ENCODE measurements at places on chromosomes 6 and 20. TPM values are rescaled to one million over a fixed set of nuclear protein-coding genes. Genes with fewer than 3 reads are reported as not detected.

DNA sequence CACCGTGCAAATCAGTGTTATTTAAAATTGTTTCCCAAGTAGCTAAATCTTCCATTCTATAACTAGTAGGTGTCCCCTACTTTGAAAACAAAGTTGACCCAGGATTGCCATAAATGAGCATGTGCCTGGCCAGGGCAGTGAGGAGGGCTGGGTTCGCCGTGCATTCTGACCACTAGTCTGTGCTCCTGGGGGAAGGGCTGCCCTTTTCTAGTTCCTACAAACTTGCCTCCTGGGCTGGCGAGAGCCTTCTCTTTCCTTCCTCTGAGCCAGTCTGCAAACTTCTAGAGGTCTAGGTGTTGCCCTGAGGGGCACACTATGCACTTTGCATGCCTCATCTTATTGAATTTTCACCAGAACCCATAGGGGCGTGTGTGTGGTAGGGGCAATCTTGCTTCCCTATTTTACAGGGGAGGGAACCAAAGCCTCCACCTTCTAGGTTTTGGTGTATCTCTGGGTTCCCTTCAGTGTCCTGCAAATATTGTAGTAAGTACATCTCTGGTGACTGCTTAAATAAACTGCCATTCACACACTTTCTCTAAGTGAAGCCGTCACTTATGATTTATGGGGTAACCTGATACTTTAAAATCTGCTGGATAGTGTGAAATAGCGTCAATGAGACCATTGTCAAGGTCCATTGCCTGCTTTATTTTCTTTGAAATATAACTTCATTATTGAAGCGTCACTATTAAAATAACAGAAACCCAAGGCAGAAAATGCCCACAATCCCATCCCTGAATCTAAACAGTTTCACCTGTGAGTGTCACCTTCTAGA, 42.2 kb downstream of the CDH26 start:
- no peak for DNase-seq

DNA sequence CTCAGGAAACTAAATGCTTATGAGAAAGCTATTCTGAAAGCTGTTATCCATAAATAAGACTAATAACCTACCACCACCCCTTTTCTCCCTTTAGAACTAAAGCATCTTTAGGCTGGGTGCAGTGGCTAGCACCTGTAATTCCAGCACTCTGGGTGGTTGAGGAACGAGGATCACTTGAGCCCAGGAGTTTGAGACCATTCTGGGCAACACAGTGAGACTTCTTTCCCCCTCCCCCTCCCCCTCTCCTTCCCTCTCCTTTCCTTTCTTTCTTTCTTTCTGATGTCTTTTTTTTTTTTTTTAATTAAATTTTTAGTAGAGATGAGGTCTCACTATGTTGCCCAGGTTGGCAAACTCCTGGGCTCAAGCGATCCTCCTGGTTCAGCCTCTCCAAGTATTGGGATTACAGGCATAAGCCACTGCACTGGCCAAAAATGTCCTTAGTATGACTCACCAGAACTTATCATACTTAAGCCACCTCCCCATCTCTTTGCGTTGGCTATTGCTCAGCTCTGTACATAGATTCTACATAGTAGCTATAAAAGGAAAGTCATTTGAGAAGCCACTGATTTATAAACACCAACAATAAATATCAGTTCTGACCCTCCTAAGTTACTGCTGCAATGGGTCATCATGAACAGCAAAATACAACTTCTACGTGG, 54.8 kb upstream of the SPDEF start:
- DNase-seq: peak; percentile 78

- DNase-seq: peak; percentile 18
Observed at GRCh38 chr6:105733556-105734162, 330.8 kb upstream of the PREP start.

DNA sequence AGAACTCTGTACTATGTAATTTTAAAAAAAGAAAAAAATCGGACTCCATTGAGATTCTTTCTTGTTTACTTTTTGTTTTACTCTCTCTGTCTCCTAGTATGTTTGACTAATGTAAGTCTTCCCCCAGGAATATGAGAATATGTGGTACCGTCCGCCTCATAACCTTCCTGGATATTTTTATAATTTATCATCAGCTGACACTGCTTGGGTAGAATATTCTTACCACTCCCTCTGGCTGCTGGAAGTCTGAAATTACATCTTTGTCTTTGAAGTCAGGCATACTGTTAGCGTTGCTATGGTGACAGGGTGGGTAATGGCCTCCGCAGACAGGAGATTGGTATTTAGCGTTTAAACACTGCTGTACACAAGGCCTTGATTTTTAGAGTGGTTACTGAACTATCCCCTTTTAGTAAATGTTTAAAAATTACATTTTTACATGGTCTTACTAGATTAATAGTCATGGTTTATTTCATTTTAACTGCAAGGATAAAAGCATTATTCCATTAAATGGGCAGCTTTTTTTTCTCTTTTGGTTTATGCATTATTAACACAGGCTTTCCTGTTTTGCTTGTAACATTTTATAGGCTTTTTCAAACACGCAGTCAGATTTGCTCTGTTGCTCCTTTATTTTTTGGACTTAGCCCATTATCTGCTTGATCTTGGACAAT, 176.4 kb downstream of the ARID1B start:
- DNase-seq: peak; percentile 98

GRCh38 chr6:95935736-95936135, 80.0 kb upstream of the FUT9 start:
- DNase-seq: no peak

DNA sequence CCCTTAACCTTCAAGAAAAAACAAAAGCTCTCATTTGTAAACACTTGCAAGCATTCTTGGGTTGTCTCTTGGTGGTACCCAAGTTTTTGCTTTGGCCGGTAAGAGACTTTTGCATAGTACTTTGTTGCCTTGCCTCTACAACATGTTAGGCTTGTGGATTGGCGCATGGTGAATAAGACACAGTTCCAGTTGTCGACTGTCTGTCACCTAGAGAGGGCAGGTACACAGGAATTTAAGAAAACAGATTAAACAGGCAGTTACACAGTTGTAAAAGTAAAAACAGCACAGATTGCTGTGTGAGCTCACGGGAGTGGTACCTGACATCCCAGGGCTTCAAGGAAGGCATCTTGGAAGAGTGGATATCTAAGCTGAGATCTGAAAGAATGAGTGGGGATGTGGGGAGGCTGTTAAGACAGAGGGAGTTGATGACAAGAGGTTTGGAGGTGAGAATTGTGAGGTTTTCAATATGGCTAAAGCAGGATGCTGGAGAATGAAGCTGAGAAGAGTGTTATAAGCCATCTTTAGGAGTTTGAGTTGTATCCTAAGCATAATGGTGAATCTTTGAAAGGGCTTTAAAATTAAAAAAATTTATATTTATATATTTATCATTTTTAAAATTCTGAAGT, 19.2 kb downstream of the UTRN start:
- no peak for DNase-seq

GRCh38 chr20:40493071-40493470, 196.0 kb downstream of the MAFB start:
- DNase-seq: no peak

DNA sequence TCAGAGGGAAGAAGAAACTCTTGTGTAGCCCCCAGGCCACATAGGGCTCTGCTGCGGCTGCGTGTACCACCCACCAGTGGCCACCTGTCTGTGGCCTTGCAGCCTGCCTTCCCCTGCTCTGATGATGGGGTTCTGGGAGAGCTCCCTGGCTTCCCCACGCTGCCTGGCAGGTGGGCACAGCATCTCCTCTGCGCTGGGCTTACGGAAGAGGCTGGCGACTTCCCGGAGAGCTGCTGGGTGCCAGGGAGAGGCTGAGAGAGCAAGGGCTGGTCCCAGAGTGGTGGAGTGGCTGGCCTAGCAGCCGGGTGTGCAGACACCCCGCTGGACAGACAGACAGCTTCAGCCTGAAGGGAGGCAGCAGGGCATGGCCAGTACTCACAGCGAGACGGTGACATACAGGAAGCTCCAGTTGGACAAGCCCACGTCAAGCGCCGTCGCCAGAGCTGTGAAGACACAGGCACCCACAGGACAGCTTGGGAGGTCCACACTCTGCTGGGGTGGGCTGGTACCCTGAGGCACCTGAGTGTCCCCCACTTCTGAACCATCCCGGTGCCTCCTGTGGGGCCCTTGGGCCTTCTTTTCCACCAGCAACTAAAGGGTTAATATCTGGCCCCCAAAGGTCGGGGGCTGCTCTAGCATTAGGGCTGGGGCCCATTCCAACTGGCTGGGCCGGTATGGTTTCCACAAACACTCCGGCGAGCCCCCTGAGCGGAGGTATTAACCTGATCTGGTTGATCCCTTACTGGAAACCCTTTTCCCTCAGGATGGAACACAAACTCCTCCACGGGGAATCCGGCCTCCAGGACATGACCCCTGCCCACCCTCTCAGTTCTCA, 48.1 kb upstream of the CDH22 start:
- no peak for DNase-seq

DNA sequence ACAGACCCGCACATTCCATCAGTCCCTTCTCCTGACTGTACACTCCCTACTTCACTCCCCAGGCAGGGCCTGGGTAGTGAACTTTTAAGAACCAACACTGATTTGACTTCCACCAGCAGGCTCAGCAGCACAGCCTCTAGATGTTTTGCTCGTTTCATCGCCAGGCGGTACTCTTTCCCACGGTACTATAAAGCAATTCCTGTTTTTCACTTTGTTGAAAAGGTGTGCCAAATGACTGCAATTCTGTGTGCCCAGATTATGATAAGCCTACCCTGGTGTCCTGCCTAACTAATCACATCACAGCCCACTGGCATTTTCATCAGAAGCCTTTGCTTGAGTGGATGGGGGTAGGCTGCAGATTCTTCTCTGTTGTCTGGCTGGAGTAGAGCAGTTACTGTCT, 12.9 kb upstream of the WTAP start:
- no peak for DNase-seq

- DNase-seq: no peak
Observed at GRCh38 chr6:27755768-27756167, 156.4 kb downstream of the OR2B2 start.

GRCh38 chr6:102766963-102767362, 1373.5 kb downstream of the GRIK2 start:
- no peak for DNase-seq

TMX4 gene
- total RNA-seq: 10.2 TPM

OTOR gene
- total RNA-seq: not detected

DUSP15 gene
- 1.9 TPM for total RNA-seq

PHF10 gene
- total RNA-seq: 33.4 TPM

All from Daoy (cell line).